Fibroblast of lung (primary cell): ENCODE measurements at places on chromosomes 12 and 14.

- peak overlapping the region; percentile 68 for H3K27ac ChIP-seq
- peak; percentile 91 for DNase-seq
- H3K4me3 ChIP-seq: no peak overlapping the region
- no peaks in the 10 kb centered on the region for H3K36me3 ChIP-seq
- no peaks in the 10 kb centered on the region for H3K27me3 ChIP-seq
Measured at GRCh38 chr12:107461222-107461975, 224.2 kb upstream of the PWP1 start.

DNA sequence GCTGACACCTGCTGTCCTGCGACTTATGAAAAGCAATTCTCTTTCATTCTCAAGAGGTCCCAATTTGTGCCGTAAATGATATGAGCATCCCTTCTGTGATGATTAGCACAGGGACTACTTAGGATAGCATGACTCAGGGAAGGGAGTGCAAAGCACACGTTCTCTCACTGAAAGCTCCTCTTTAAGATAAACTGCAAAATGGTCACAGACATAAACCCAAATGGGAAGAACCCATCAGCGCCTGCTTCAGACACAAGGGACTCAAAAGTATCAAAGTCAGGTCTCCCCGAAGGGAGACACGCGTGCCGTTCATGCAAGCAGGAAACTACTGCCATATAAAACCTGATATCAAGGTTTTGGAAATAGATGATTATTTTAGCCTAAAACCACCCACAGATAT, 33.9 kb upstream of the PIWIL1 start:
- H3K4me1 ChIP-seq: no peaks in the 10 kb centered on the region
- no peak for DNase-seq
- no peaks in the 10 kb centered on the region for H3K27me3 ChIP-seq
- no peak overlapping the region for H3K27ac ChIP-seq

- DNase-seq: no peak
- no peaks in the 10 kb centered on the region for H3K4me1 ChIP-seq
- no peak overlapping the region for H3K4me3 ChIP-seq
- no peaks in the 10 kb centered on the region for H3K36me3 ChIP-seq
Measured at GRCh38 chr12:94633401-94633800, 17.0 kb downstream of the TMCC3 start.

DNA sequence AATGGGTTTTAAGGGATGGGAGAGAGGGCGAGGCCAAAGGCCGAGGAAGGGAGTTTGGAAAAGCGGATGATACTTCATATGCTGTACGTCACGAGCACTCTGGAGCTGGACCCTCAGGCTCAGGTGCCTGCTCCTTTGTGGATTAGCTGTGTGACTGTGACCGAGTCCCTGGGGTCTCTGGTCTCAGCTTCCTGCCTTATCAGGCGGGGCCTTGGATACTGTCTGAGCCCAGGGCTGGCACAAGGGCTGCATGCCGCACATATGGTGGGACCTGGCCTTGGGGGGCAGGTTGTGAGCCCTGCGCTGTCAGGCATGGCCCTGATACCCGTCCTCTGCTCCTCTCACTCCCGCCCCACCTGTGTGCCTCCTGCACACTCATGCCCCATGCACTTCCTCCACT, 95.3 kb downstream of the ADGRD1 start:
- DNase-seq: no peak
- no peaks in the 10 kb centered on the region for H3K36me3 ChIP-seq
- no peak overlapping the region for H3K4me3 ChIP-seq
- H3K4me1 ChIP-seq: no peaks in the 10 kb centered on the region
- H3K27me3 ChIP-seq: no peaks in the 10 kb centered on the region

GRCh38 chr14:59253527-59253926, 65.1 kb downstream of the DAAM1 start:
- H3K4me3 ChIP-seq: no peak overlapping the region
- H3K27me3 ChIP-seq: no peaks in the 10 kb centered on the region
- H3K4me1 ChIP-seq: peaks cover 7% of the 10 kb centered on the region
- no peak for DNase-seq

- no peaks in the 10 kb centered on the region for H3K4me1 ChIP-seq
- no peak overlapping the region for H3K27ac ChIP-seq
- no peaks in the 10 kb centered on the region for H3K27me3 ChIP-seq
- H3K36me3 ChIP-seq: no peaks in the 10 kb centered on the region
- no peak overlapping the region for H3K4me3 ChIP-seq
Measured at GRCh38 chr14:55814064-55814463, 234.1 kb downstream of the KTN1 start.

- peak overlapping the region; percentile 45 for H3K27ac ChIP-seq
- H3K4me1 ChIP-seq: peaks cover 7% of the 10 kb centered on the region
- H3K4me3 ChIP-seq: no peak overlapping the region
- H3K36me3 ChIP-seq: peaks cover 7% of the 10 kb centered on the region
- peak; percentile 31 for DNase-seq
Measured at GRCh38 chr14:73269729-73270531, 32.6 kb downstream of the PAPLN start.

- no peak for DNase-seq
- peaks cover under 1% of the 10 kb centered on the region for H3K4me1 ChIP-seq
- peaks cover 8% of the 10 kb centered on the region for H3K36me3 ChIP-seq
Measured at GRCh38 chr12:111419784-111420183, 14.1 kb downstream of the SH2B3 start.

- H3K4me3 ChIP-seq: no peak overlapping the region
- peak; percentile 57 for DNase-seq
- H3K27me3 ChIP-seq: no peaks in the 10 kb centered on the region
- H3K36me3 ChIP-seq: no peaks in the 10 kb centered on the region
Measured at GRCh38 chr14:68147303-68147702, 327.7 kb downstream of the RAD51B start.

- no peak overlapping the region for H3K4me3 ChIP-seq
- H3K4me1 ChIP-seq: peaks cover 14% of the 10 kb centered on the region
- no peak overlapping the region for H3K27ac ChIP-seq
- H3K27me3 ChIP-seq: no peaks in the 10 kb centered on the region
- DNase-seq: no peak
Measured at GRCh38 chr14:25120261-25120660, 70.3 kb upstream of the STXBP6 start.
